CD14-positive monocyte (primary cell): ENCODE measurements at places on chromosomes 2 and 18. TPM values are rescaled to one million over a fixed set of nuclear protein-coding genes. Genes with fewer than 3 reads are reported as not detected.
A peak's percentile ranks its signal among the peaks of the same experiment; 100 is the strongest.

The SGO2 gene
- 1.4 TPM for polyA plus RNA-seq

The LIMS3 gene
- 6.0 TPM for polyA plus RNA-seq

The SMYD1 gene
- not detected in 2 replicates for polyA plus RNA-seq

DNA sequence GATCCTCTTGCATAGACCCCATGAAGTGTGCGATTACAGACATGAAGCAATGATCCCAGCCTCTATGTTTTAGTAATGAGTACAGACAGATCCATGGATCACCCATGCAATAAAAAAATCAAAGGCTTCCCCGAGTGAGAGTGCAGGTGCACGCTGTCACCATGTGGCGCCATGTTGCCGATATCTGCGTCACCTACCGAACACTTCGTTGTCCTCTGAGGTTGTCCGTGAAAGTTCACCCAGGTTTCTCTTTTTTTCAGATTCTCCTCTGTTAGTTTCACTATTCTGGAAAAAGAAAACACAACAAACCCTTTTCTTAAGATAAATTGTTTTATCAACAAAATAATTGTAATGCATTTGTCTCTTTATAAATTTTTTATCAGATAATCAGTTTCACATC, 66.5 kb downstream of the MBP start:
- no peak overlapping the region for H3K4me3 ChIP-seq
- DNase-seq = no peak
- H3K36me3 ChIP-seq = peaks cover 6% of the 10 kb centered on the region
- peaks cover 86% of the 10 kb centered on the region for H3K4me1 ChIP-seq
- peak overlapping the region; percentile 98 for H3K27ac ChIP-seq
- no peaks in the 10 kb centered on the region for H3K27me3 ChIP-seq

DNA sequence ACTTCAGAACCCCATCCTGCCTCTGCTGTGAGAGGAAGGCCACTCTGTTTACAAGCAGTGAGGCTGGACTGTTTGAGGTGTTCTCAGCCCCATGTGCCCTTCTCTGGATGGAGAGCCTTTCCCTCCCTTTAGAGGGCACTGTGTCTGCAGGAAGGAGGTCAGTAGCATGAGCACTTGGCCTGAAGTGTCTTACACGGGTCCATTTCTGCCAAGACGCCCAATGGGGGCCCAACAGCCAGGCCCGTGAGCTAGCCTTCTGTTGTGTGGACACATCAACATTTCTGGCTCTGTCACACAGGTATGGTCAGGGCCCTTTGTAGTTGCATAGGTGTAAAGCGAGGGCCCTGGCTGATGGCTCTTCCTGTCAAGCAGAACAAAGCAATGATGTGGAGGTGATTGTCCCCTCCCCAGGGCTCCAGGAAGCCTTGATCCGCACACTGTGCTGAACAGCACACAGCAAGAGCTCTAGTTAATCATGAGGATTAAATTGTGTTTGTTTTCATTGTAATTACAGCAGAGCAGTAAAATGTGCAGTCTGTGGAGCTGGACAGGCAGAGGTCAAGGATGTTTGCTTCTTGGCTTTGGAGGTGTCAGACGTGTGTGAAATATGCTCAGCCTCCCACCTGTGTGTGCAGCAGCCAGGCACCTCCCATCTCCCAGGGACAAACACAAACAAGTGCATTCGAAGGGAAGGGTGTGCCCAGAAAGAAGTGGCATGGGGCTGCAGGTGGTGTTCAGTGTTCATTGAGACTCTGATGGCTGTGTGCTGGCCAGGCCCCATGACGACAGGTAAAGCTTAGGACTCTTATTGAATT, 132.1 kb downstream of the SH3RF3 start:
- H3K36me3 ChIP-seq = no peaks in the 10 kb centered on the region
- H3K4me3 ChIP-seq = no peak overlapping the region
- H3K4me1 ChIP-seq = peaks cover 30% of the 10 kb centered on the region
- peak; percentile 16 for DNase-seq
- no peak overlapping the region for H3K27ac ChIP-seq

DNA sequence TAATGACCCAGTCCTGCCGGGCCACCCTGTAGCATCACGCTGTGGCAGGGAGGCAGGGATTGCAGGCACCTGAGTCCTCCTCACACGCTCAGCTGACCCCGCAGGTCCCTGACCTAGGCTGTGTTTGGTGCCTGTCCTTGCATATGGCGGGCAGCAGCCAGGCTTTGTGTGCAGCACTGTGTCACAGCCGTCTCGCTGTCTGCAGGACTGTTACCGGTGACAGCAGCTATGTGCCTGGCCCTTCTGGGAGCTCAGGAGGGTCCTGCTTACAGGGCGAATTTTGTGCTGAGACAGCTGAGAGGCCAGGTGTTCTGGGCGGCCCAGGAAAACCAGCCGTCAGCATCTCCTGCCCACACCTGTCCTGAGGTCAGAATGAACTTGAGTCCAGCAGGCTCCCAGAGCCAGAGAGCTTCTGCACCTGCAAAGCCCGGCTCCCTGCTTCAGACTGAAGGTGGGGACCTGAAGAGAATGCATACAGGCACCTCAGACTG, 10.4 kb upstream of the ARID5A start:
- H3K27me3 ChIP-seq = no peaks in the 10 kb centered on the region
- no peak overlapping the region for H3K4me3 ChIP-seq
- DNase-seq = no peak
- H3K4me1 ChIP-seq = peaks cover 27% of the 10 kb centered on the region
- no peaks in the 10 kb centered on the region for H3K36me3 ChIP-seq

- peaks cover 86% of the 10 kb centered on the region for H3K4me1 ChIP-seq
- peak overlapping the region; percentile 85 for H3K27ac ChIP-seq
- peak; percentile 26 for DNase-seq
- H3K27me3 ChIP-seq = no peaks in the 10 kb centered on the region
- no peaks in the 10 kb centered on the region for H3K36me3 ChIP-seq
- peak overlapping the region; percentile 85 for H3K4me3 ChIP-seq
These were observed 977 bp downstream of the SLC8A1 start for GRCh38 chr2:40450796-40451430.

DNA sequence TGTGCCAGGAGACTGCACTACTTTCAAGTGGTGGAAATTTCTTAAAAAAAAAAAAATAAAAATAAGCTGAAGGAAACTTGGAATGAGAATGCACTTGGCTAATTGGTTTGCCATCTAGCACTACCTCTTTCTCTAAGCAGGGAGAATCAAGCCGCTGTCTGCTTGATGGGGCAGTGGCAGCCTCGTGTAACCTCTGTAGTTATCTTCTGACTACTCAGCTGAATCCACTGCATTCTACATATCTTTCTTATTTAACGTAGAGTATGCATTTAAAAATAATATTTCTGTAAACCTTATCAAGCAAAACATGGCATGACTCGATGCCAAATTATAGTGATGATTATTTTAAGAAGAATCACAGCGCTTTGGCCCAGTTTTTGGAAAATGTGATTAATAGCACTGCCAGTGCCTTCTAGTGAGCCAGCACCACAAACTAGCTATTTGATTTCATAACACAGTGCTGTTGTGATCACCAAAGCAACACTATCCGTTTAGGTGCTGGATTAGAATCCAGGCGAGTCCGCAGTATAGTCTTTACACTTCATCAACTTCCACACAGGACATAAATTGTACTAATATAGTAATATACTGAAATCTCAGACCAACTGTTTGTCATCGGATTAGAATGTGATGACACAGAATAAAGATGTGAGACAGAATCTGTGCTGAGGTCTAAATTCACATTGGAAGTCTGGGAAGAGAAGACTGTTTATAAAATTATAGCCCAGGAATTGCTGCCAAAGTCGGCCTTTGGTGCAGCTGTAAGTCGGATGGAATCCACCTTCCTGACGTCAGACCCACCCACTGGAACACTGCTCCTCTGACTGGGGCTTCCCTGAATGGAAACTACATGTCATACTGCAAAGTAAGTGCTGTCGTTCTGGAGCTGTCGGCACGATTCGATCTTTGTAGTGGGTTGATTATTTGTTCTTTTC, 136.5 kb upstream of the ETAA1 start:
- no peak overlapping the region for H3K27ac ChIP-seq
- H3K4me1 ChIP-seq = no peaks in the 10 kb centered on the region
- no peak for DNase-seq

DNA sequence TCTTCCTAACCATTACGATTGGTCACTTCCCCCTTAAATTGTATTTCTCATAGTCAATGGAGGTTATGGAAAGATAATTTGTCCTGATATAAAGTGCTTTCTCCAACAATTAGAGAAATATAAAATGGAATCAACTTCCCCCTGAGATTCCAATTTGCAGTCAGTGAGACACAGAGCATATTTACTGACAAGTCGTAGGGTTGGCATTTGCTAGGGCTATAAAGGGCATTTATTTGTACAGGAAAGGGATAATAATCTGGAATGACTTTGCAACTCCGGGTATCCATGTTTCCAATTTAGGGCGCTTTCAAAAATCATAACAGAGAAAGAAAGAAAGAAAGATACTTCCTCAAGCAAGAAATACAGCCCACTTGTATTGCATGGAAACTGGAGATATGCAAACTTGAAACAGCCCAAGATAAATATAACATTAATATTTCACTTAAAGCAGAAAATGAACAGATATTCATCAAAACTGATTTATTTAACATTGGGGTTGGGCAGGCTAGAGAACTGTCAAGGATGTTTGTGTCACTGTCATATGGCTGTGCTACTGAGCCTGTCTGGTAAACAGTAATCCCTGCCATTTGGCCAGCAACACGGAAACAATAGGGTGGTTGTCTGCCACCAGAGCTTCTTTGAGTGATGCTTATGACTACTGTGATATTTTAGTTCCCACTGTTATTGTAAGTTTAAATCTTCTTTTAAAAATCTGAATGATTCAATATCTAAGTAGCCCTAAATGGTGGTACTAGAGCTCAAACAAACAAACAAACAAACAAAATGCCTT, 621.8 kb downstream of the LRP1B start:
- no peak for DNase-seq
- H3K4me1 ChIP-seq = no peaks in the 10 kb centered on the region
- no peak overlapping the region for H3K27ac ChIP-seq
- H3K4me3 ChIP-seq = no peak overlapping the region
- H3K36me3 ChIP-seq = no peaks in the 10 kb centered on the region
